NCI-H345 (cell line): ENCODE measurements at places on chromosomes 4 and X.

DNA sequence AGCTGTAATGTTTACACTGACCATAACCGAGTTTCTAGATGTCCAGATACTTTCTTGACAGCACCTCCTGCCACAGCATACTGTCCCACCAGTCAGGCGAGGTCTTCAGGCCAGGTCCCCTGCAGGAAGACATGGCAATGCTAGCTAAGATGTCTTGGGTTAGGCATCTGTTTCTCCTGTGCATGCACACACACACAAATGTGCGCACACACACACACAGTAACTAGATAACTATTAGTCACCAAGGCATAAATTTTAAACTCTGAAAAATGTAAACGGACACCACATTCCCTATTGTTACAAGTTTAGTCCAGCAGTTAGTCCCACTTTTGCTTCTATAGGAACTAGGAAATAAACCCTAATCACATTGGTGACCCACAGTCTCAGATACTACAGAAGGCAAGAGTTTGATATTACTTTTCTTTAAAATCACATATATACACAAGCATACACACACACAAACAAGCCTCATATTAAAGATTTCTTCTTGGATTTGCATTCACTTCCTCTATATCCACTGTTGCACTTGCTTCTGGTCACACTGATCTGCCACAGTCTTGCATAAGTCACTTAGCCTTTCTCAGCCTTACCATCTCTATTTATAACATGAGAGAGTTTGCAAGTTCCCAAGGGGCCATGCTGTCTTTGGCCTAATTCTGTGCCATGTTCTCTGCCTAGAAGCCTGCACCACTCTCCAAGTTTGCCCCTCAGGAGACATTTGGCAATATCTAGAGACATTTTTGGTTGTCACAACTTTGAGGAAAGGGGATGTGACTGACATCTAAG is 32.2 kb downstream of the IL21 start:
- DNase-seq = no peak

DNA sequence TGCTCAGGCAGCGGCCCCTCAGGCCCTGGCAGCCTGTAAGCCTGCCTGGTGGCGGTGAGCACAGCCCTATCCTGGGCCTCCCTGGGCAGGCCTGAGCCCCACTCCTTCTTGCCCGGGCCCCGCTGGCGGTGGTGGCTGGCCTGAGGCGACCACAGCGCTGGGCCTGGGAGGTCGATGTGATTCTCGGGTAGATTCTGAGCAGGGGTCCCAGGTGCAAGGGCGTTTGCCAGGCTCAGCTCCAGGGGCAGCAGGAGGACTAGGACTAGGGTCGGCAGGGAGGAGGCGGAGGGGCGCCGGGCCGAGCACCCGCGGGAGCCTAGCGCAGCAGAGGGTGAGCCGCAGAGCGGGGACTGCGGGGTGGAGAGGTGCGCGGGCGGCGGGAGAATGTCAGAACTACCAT is 17.0 kb downstream of the FAM9A start:
- DNase-seq = no peak

GRCh38 chr4:139628184-139629012 is 37.2 kb upstream of the MGST2 start:
- peak; percentile 88 for DNase-seq

DNA sequence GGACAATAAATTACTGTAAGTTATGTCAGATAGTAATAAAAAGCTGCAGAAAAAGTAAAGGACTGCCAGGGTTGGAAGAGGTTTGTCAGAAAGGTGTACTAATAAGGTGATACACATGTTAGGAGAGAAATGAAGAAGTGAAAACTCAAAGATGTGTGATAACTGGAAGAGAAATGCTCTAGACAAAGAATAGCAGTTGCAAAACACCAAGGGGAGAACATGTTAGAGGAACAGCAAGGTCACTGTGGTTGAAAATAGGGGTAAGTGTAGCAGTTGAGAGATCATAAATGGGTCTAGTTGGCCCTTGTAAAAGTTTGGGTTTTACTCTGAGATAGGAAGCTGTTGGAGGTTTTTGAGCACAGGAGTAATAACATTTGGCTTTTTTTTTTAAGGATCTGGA is 46.9 kb downstream of the HSPA4L start:
- DNase-seq = no peak

GRCh38 chr4:77843628-77844027 is 19.0 kb upstream of the MRPL1 start:
- DNase-seq = no peak

GRCh38 chr4:170229006-170229405 is 139.2 kb upstream of the AADAT start:
- DNase-seq = no peak

DNA sequence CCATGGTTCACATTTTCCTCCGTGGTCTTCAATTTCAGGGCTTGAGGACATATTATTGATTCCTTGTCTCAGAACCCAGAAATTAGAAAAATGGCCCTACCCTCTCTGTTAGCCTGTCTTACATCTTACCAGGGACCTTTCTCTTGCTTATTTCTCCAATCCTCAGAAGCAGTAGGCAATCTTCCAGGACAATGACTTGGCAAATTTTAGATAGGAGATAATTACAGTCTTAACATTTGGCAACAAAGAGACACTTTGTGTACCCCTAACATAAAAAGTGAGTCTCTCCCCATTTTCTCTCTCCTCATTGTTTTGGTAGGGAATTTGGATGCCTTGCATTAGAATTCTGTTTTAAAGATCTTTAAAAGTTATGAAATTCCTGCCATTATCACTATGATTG is 778.1 kb upstream of the SLIT2 start:
- no peak for DNase-seq

GRCh38 chr4:115537387-115537786 is 424.0 kb upstream of the NDST4 start:
- DNase-seq = peak; percentile 7

DNA sequence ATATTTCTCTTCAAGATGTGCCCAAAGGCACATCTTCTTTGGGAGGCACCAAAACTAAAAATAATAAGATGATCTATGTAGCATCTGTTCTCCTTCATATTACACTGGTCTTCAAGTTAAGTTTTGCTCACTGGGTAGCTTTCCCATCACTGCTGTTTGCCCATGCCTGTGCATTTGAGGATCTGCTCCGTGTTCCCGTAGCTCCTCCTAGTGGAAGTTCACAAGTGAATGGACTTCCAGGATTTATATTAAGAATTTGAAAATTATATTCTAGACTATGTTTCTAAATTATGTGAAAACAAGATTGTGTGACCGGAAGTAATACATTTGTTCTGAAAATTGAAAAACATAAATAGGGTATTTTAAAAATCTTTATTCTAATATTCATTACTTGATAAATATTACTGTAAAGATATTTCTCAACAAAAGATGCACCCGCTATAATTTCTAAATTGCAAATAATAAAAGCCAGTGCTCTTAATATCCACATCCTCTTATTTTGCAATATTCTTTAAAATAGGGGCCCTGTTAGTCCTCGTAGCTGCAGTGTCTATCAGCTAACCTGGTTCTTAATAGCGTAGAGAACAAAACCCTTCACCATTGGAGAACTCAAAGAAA is 147.7 kb downstream of the RBM46 start:
- no peak for DNase-seq

DNA sequence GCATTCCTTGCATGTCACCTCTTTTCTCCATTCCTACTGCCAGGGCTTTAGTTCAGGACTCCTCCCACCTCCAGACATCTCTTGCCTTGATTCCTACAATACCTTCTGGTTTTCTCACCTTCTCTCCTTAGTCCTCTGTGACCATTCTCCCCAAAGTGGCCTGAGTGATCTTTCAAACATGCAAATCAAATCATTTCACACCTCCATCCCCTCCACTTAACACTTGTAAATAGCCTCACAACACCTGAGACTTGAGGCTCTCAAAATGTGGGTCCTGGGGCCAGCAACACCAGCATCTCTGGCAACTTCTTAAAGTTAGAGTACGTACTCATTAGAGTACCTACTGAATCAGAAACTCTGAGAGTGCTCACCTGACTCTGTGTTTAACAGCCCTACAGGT is 68.4 kb downstream of the RTL9 start:
- DNase-seq = no peak

DNA sequence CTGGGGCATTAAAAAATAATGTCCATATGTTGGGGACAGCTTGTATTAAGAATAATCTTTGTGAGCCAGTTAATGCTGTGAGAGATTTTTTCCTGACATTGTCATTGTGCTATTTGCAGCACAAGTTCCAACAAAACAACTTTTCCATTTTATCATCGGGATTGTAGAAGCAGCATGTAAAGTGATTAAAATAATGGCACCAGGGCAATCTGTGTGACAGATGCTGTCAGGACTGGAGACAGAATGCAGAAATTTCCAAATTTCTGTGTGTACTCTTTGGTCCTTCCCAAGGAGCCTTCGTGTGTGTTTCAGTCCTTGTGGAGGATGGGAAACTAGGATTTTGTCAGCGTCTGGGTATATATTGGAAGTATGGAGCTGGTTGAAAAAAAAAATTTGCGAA is 101.5 kb upstream of the LIMCH1 start:
- DNase-seq = no peak

GRCh38 chrX:74602142-74602541 is 12.3 kb downstream of the RLIM start:
- DNase-seq = no peak

GRCh38 chr4:48431401-48431800 is 51.7 kb upstream of the SLC10A4 start:
- DNase-seq = no peak

- DNase-seq = no peak
Measured at GRCh38 chr4:136106753-136107152, 1425.5 kb downstream of the PCDH18 start.

DNA sequence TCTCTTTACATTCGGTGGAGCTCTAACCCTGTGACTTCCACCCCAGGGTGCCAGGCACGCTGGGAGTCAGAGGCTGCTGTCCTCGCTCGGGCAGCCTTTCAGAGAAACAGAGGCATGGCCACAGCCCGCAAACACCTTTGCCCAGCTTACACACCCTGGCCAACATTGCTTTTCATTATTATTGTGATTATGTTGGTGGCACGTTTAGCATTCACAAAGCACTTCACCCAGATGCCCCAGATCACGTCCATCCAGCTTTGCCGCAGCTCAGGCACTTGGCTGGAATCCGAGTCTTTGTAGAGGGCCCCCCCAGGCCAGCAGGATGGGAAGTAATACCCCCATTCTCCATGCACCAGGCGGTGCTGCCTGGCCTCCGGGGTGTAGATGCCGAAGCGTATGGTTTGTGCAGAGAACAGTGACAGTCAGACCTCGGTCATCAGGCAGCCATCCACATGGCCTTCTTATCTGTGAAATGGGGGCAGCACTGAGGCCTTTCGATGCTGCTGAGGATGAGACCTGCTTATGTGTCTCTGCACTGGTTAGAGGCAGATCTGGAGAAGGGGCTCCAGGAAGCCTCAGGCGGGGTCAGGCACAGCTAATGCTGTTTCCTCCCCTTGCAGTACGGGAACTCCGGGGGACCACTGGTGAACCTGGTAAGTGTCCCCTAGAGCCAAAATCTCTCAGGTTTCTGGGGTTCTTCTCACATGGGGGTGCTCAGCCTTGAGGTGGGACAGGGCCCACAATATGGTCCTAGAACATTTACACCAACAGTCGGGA is 22.3 kb downstream of the HTRA3 start:
- DNase-seq = no peak

- peak; percentile 95 for DNase-seq
Measured at GRCh38 chrX:47556045-47556623, 4.9 kb upstream of the ARAF start.

- DNase-seq = no peak
Measured at GRCh38 chrX:7503251-7503650, 339.7 kb upstream of the VCX start.

DNA sequence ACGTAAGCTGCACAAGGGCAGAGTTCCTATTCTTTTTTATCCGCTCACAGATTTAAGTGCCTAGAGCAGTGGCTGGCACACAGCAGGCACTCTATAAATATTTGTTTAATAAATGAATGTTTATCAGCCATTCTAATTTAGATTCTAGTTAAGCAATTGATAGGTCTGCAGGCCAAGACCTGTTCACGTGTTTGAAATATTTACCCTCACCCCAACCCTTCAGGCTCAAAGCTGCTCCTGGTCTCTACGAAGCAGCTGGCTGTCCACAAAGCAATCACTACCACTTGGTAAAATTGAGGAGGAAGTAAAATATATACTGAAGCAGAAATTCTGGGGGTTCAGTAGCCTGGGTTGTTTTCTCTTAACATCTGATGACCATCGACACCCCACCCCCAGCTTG is 158.1 kb downstream of the MGST2 start:
- DNase-seq = peak; percentile 60

- peak; percentile 48 for DNase-seq
Measured at GRCh38 chr4:3766785-3767569, 792 bp downstream of the ADRA2C start.

DNA sequence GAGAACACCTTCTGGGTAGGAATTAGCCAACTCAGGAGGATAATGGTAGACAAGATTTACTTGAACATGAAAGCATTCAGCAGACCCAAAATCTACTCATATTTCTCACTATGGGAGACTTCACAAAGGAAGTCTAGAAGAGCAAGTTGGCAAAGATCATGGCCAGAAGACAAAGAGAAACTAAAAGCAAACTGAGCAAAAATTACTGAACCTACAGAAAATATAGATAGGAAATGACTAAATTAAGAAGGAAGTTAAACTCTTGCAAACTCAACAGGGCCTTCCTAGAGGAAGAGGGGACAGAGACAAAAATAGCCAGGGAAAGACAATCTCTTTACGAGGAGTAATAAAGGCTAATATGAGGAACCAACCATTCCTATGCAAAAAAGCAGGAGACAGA is 18.7 kb downstream of the CORIN start:
- no peak for DNase-seq

DNA sequence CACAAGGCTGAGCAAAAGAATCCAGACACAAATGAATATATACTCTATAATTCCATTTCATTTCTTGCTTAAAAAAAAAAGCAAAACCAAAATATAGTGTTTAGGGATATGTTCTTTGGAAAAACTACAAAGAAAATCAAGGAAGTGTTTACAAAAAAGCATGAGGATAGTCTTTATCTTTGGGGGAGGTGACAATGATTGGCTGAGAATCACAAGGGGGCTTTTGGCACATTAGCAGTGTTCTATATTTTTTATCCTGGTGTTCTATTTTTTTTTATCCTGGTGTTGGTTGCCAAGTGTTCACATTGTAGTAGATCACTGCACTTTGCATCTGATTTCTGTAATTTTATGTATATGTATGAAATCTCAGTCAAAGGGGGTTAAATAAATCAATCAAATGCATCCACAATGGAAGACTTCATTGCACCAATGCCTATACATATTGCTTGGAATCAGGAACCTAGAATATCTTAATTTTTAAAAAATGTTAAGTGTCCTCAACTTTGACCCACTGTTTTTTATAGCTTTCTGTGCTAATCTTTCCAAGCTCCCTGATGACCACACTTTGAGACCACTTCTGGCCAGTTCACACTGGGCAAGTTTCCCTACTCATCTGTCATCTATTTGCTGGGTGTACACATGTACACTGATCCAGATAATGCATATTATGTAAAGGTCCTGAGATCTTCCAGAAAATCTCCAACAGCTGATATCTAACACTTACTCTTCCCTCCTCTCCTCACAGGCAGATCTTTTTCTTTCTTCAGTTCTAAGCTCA is 3.7 kb downstream of the TBC1D9 start:
- DNase-seq = no peak
